ENCODE measurements at places on chromosomes 11 and 22.

GRCh38 chr11:110830747-110831146, 118.5 kb upstream of the ARHGAP20 start:
- DNase-seq: no peak

DNA sequence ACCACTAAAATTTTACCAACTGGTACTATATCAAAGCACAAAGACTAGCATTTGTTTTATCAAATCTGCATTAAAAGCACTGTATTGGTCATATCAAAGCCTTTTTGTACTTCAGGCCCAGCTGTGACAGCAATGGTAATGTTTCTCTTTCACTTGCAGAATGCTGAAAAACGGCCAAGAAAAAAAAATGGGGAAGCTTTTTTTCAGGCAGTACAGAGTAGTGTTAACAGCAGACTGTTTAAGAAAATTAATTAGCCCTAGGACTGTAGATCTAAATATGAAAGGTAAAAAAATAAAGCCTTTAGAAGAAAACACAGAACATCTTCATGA, 33.3 kb downstream of the DENND5A start:
- DNase-seq: no peak

DNA sequence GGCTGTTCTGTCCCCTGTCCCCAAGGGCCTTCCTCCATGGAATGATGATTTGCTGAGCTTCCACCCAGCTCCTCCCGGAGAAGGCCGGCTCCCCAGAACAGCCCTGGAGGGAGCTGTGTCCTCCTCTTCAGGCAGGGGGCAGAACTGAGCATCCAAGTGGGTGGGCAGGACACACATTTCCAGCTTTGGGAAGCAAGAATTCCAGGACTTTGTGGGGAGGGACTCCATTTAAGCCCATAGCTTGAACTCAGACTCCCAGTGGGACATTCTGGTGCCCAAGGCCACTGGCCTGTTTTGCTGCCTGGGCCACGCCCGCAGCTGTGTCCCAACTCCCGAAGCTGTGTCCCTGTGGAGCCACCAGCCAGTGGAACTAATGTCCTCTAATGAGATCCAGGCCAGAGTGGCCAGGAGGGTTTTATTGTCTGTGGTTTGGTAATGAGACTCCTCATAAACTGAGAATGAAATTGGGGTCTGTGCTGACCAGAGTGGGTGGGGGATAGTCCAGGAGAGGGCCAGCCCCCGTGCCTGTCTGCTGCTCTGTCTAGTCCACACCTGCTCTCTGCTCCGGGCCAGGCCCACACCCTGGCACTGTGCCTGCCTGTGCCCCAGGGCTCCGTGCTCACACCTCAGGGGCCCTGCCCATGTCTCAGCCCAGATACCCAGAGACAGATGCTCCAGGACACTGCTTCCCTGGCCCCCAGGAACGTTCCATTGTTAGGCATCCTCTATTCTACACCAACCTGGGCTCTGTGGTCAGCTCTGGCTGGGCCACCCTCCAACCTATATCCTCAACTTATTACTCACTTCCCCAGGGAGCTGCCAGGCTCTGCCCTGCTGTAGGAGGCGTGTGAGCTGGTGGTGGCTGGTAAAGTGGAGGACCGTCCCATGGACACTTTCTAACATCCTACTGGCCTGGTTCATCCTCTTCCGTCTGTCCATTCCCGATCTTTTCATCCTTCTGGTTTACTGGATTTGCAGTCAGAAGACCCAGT, 7.6 kb downstream of the NECTIN1 start:
- DNase-seq: no peak

GRCh38 chr22:39114112-39114511, 17.1 kb downstream of the APOBEC3H start:
- DNase-seq: no peak

GRCh38 chr11:132898021-132898420, 634.3 kb downstream of the OPCML start:
- no peak for DNase-seq

DNA sequence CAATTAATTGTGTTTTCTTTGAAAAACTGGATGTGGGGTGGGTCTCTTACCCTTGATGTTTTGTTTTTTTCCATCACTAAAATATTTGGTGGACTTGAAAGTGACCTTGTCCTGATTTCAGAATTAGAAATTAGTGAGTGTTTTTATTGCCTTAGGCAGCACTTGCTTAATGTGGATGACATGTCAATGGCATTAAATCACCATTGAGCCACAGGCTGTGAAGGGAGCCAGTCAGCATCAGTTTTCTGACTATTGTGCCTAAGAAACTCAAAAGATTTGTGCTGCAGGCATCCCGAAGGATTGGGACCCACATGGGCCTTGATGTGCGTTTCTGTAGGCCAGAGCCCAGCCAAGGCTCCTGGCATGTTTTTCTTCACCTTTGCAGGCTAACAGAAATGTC, 53.8 kb downstream of the SWAP70 start:
- no peak for DNase-seq

DNA sequence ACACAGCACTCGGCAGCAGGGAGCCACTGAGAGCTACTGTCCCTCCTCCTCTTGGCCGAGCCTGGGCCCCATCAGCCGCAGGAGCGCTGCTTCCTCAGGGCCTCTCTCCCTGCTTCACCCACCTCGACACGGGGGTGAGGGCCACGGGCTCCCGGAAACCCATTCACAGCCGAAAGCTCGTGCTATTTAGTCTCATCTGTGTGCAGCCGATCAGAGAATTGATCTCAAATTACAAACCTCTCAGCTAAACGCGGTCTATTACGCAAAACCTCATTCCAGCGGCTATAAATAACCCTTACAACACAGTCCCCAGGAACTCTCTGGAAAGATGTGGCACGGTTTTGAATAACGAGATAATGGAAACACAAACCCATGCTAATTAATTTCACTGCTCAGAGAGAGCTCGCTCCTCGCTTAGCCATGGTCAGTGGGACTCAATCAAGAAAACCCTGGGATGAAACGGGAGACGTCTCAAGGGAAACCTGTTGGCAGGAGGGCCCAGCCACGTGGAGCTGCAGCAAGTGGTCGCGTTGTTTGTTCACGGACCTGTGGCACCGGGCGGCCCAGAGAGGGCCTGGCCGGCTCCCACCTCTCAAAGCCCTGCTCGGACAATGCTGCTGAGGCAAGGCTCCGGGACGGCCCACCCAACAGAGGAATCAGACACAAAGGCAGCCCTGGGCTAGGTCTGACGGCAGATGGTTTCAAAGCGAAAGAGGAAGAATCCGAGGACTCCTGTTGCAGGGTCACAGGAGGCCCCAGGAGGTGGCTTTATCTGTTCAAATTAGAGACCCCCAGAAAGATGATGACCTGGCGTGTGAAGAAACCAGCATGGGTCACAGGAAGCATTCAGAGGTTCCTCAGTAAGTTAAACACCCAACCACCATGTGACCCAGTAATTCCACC, 210.5 kb downstream of the CTTN start:
- DNase-seq: no peak

GRCh38 chr22:49983148-49984042, 22.8 kb downstream of the PIM3 start:
- DNase-seq: peak; percentile 48

GRCh38 chr22:48365386-48365785, 1462.3 kb downstream of the BRD1 start:
- no peak for DNase-seq

GRCh38 chr11:36264011-36264972, 24.9 kb downstream of the COMMD9 start:
- DNase-seq: no peak

GRCh38 chr22:26245001-26245400, 75.7 kb downstream of the SEZ6L start:
- DNase-seq: no peak

- DNase-seq: no peak
These were observed 4.8 kb downstream of the DDX10 start for GRCh38 chr11:108669711-108670110.

DNA sequence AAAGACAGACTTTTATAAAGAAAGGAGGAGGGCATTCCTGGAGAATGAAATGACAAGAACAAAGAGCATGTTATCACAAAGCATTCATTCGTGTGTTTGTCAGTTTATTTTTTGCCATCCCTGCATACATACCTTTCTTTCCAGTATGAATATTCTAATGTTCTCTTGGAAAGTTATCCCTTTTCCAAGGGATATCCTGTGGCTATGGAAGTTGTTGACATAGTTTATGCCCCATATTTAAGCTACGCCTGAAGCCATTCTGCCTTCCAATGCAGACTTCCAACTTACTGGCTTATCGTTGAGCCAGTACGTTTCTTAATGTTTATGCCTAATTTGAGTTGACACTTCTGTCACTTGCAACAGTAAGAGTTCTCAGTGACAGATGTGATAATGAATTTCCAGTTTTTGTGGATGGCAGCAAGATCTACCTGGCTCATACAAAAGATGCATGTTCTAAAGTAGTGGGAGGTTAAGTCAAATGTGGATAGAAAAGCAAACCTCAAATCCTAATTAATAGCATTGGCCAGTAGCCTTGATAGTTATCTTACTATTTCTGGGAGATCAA, 133.3 kb upstream of the ANO3 start:
- no peak for DNase-seq

GRCh38 chr11:22192289-22192641, 620 bp upstream of the ANO5 start:
- no peak for DNase-seq

- no peak for DNase-seq
These were observed 17.3 kb downstream of the KCTD17 start for GRCh38 chr22:37068859-37069258.

DNA sequence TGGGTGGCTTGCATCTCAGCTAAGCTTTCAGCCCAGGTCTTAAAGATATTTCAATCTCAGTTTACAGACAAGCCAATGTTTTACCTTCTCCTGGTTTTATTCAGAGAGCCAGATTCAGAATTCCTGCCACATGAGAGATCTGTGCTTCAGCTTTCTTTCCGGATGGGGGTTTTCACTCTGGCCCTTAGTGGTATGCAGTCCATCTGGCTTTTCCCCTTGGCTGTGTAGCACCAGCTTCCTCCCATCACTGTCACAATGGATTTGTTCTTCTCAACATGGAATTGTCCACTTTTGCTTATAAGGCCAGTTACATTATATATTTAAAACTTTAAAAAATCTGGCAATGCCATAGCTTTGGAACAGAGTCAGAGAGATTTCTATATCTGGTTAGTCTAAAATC, 303.9 kb downstream of the ETS1 start:
- DNase-seq: no peak

- no peak for DNase-seq
These were observed 34.8 kb upstream of the TMEM135 start for GRCh38 chr11:87002918-87003317.

- peak; percentile 97 for DNase-seq
These were observed at the start of gene CHORDC1 for GRCh38 chr11:90222459-90223247. Gene CHORDC1 (minus strand): TSS chr11:90223049. CDS start chr11:90222954, 95 bp downstream.

GRCh38 chr11:115848611-115849010, 344.4 kb upstream of the CADM1 start:
- DNase-seq: no peak

DNA sequence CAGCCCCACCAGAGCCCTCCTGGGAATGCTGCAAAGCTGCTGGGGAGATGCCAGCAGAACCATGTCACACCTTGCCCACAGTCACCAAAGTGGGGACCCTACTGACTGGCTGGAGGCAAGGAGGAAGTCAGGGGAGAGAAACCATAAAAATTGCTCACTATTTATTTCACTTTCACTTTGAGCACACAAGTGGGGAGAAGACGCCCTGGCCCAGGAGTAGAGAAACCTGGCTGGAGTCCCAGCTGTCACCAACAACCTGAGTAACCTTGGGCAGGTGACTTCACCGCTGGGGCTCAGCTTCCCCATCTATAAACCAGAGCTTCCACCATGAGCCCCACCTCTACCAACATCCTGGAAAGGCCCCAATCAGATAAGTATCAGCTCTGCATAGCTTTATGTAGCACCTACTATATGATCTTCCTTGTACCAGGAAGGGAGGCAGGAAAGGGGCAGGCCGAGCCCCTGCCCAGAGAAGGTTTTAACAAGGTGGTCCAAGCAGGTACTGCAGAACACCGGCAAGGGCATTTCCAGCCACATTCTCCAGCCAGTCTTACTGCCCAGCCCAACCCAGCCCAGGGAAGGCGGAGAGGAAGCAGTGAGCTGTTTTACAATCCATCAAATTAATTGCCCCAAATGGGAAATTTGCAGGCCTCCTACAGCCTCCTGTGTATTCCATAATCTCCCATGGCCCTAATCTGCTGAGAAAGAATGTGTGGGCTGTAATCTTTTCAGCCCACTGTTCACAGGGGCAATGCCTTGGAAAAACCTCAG, 27.6 kb downstream of the PLEKHA7 start:
- peak; percentile 77 for DNase-seq

GRCh38 chr11:9038541-9038940, 34.7 kb upstream of the NRIP3 start:
- no peak for DNase-seq

- no peak for DNase-seq
These were observed 2.3 kb upstream of the CCDC88B start for GRCh38 chr11:64337538-64338249.

DNA sequence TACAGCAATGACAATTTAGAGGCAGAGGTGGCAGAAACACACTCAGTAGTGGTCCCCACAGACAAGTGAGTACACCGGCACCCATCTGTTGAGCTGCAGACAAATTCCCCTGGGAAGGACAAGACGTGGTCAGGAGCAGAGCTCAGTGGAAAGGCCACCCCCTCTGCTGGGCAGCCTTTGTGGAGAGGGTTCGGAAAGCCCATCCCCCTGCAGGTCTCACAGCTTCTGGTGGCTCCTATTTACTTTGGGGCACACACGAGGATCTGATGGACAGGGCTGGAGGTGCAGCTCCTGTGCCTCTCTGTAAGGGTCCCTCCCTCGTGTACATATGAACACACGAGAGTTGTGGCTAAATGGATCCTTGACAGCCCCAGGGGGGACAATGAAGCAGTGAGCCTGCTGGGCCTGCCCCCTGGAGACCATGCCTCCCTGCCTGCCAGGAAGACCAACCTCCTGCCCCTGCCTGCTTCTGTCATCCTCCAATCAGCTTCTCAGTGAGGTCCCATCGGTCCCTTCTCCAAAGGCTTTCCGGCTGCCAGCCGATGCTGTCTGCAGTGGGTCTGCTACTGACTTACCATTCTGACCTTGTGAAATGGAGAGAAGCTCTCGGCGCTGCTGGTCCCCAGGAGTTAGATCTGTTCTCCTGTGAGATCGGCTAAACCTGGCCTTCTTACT, 161.5 kb downstream of the CACNA1I start:
- no peak for DNase-seq

GRCh38 chr11:126002181-126002580, 56.3 kb downstream of the VSIG10L2 start:
- no peak for DNase-seq

- DNase-seq: no peak
These were observed 32.1 kb upstream of the DRD2 start for GRCh38 chr11:113507341-113507740.

DNA sequence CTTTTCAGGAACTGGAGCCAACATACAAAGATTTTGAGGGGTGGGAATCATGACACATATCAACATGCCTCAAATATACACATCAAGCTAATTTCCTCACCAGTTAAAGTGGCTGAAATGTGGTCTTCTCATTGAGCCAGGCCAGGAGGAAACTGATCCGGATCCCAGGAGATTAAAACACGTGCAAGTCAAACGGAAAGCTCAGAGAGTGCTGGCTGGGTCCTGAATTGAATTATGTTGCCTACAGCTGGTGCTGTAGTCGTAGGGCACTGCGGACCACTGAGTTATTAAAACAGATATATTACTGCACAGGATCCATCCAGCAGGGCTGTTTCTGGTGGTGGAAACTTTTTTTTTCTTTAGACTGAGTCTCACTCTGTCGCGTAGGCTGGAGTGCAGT, 14.1 kb upstream of the WNT7B start:
- DNase-seq: no peak

GRCh38 chr11:88012456-88012855, 162.8 kb downstream of the RAB38 start:
- DNase-seq: no peak

GRCh38 chr22:50311606-50312351, 4.3 kb upstream of the PLXNB2 start:
- no peak for DNase-seq

- no peak for DNase-seq
These were observed 153.9 kb upstream of the LRRC4C start for GRCh38 chr11:41613326-41613725.

- no peak for DNase-seq
These were observed 372.1 kb downstream of the FAT3 start for GRCh38 chr11:92596596-92597317.
